GM04504 (cell line): ENCODE measurements at places on chromosomes 7 and 10.

- DNase-seq, result no peak
These were observed 49.0 kb upstream of the ABI1 start for GRCh38 chr10:26909753-26910152.

DNA sequence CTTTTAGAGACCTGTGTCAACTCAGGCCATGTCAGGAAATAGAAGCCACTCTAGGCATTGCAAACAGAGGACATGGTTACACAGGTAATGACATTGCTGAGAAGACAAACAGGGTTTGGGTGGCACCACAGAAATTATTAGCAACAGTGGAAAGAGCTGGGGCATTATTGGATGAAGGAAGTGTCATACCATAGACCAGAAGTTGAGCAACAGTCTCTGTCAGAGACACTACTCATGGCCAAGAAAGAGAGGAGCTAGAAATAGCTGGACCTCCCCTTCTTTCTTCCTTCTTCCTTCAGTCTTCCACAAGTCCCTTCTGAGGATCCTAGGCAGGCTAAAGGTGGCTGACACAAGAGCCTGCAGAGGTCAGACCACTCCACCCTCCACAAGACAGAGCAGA lies 4.2 kb upstream of the LIPA start:
- DNase-seq, result no peak

DNA sequence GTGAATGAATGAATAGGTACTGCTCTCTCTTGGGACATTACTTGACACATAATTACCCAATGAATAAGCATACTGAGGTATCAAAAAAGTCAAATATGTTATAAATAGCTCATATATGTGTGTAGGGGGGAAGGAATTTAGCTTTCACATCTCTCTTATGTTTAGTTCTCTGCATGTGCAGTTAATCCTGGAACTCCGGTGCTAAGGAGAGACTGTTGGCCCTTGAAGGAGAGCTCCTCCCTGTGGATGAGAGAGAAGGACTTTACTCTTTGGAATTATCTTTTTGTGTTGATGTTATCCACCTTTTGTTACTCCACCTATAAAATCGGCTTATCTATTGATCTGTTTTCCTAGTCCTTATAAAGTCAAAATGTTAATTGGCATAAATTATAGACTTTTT lies 1.2 kb downstream of the CFTR start:
- no peak for DNase-seq

DNA sequence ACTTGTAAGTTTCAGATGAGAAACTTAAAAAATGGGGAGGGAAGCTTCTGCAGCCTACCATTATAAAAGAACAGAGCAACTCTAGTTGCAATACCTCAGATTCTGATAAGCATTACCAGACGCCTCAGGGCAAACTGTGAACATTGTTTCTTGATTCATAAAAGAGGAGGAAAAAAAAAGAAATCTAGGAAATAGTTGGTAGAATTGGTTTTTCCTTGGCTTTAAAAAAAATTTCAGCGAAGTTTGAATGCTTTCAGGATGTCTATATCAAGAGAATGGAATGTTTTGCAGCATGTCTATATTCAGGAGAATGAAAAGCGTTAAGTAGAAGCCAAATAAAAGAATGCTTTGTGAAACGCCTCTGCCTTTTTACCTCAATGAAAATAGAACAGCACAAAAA lies 17.5 kb upstream of the ANLN start:
- no peak for DNase-seq

DNA sequence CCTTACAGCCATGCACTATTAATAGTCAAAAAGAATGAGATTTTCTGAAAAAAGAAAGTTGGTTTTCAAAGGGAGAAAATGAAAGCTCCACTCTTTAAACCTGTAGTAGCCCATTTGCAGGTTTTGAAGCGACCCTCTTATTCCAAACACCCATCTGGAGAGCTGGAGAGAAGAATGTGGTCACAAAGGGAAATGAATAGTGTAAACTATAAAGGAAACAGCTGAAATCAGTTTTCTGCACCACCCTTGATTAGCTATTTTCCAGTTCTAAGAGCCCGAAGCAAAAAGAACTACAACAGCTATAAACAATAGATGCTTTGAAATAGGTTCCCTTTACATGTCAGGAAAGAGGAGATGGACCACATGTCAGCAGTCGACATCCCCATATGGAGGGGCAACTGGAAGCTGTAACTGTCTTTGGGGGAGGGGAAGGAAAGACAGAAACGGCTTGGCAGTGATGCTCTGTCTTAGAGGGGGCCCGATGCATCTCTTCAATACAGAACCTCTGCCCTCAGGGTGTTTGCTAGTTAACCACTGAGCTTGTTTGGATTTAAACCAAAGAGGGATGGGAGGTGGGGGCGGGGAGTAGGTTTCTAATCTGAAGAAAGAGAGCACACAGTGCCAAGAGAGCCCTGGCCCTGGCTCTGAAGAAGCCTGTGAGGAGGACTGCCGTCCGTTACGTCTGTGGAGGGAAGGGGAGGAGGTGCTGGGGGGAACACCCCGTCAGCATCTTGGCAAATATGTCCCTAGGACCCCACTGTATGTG lies 55.3 kb downstream of the CPVL start:
- DNase-seq, result no peak

DNA sequence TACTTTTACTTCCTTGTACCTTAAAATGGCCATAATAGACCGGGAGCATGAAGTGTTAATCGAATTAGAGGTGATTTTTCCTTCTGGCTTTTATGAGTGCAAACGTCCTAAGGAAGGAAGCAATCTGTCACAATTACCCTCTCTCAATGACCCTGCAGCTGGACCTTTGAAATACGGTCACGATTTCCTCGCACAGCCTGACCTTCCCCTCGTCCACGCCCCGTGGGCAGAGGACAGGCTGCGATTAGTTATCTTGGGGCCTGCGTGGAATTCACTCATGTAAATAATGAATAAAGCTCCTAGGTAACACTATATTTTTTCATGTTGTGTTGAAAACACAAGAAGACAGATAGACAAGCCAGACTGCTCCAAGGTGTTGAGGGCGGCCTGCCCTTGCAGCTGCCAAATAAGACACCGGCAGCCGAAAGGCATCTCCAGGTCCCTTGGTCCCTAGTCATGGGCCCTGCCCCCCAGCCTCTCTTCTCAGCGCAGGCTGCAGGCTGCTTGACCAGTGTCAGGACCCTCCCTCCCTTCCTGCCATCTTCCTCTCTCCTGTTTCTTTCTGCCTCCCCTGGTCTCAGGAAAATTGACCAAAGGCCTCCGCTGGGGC lies 199.9 kb downstream of the TCERG1L start:
- no peak for DNase-seq

GRCh38 chr10:58838561-58839208 lies 326.0 kb downstream of the BICC1 start:
- no peak for DNase-seq

GRCh38 chr7:18494821-18495408 lies 634 bp upstream of the HDAC9 start:
- DNase-seq, result no peak

DNA sequence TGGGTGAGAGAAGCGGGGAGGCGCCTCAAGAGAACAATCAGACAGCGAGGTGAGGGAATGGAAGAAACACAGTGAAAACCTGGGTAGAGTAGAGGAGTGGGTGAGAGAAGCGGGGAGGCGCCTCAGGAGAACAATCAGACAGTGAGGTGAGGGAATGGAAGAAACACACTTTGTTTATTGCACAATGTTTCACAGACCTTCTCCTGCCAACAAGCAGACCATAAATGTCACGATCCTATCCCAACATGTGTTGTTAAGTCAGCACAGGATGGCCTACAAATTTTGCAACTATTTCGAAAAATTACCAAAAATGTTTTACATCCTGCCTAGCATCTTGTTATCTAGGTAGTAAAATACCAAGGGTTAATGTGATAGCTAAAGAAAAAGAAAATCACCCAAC lies 115.3 kb downstream of the JAZF1 start:
- no peak for DNase-seq

DNA sequence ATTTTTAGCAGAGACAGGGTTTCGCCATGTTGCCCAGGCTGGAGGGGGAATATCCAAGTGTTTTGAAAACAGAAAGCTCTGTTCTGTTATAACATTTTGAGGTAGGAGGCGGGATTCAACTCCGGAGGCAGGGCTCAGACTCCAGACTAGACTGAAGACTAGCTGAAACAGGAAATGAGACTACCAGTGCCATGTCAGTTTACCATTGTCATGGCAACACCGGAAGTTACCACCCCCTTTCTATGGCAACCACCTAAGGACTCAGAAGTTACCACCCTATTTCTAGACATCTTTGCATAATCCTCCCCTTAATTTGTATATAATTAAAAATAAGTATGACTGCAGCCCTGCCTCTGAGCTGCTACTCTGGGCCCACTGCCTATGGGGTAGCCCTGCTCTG lies 1069.1 kb upstream of the AUTS2 start:
- DNase-seq, result no peak

- no peak for DNase-seq
These were observed 14.0 kb downstream of the SLC13A4 start for GRCh38 chr7:135713836-135714470.

DNA sequence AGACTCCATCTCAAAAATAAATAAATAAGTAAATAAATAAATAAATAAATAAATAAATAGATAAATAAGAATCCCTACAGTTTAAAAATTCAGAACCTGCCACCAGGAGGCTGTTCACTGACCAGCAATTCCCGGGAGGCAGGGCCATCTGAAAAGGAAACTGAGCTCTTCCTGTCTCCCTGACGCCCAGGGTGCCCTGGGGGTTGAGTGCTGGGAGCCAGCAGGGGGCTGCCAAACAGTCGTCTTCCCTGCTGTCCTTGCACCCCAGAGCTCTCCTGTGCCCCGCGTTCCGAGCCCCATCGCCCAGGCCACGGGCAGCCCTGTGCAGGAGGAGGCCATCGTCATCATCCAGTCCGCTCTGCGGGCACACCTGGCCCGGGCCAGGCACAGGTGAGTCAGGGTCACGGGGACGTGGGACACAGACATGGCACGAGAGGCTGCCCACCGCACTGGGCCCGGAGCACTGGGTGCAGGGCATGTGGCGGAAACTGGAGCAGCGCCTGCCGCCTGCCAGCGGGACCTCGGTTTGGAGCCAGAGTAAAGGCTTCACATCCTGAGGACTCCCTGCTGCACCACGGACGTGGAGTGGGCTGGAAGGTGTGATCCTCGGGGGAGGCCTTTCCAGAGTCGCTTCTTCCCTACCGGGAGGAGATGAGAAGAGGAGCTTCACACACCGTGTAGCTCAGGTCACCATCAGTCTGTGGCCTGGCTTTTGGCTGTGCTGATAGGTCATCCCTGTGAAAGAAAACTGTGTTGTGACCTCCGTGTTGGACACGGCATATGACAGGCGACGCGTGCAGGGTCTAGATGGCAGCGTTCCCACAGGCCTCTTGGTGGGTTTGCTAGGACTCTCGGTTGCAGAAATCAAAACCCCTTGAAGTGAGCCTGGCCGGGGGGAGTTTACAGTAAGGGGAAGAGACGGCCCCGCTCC lies 25.9 kb upstream of the TTYH3 start:
- no peak for DNase-seq

GRCh38 chr10:79262959-79263746 lies 84.1 kb upstream of the PPIF start:
- no peak for DNase-seq

DNA sequence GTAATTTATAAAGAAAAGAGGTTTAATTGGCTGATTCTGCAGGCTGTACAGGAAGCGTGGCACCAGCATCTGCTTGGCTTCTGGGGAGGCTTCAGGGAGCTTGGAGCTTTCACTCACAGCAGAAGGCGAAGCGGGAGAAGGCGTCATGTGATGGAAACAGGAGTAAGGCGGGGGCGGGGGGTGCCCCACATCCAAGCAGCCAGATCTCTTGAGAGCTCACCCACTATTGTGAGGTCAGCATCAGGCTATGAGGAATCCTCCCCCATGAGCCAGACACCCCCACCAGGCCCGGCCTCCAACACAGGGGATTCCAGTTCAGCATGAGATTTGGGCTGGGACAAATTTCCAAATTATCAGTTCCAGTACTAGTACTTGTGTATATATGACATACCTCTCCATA lies 46.2 kb downstream of the WDR37 start:
- DNase-seq, result no peak

GRCh38 chr10:11685787-11686218 lies 56.4 kb upstream of the ECHDC3 start:
- DNase-seq, result no peak
